ENCODE measurements at places on chromosomes 3 and 15.

- peak; percentile 19 for DNase-seq
These were observed 393.1 kb downstream of the LPP start for GRCh38 chr3:188546835-188547670.

DNA sequence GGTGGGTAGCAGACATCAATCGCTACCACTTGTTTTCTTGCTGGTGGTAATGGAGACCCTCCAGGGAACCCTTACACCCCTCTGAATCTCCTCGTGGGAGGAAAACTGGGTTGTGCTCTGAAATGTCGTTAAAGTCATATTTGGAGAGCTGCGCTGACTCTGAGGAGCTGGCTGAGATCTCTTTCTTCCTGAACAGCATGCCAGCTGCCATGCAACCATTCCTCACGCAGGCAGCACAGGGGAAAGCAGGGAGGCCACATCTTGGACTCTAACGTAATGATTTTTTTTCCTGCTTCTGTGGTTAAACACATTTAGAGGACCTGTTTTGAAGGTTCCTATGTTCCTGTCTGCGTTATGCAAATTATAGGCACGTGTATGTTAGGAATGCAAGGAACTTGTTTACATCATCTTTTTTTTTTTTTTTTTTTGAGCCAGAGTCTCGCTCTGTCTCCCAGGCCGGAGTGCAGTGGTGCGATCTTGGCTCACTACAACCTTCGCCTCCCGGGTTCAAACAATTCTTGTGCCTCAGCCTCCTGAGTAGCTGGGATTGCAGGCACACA, 156.7 kb downstream of the TJP1 start:
- no peak for DNase-seq

GRCh38 chr3:112456147-112456546, 43.1 kb downstream of the BTLA start:
- no peak for DNase-seq

DNA sequence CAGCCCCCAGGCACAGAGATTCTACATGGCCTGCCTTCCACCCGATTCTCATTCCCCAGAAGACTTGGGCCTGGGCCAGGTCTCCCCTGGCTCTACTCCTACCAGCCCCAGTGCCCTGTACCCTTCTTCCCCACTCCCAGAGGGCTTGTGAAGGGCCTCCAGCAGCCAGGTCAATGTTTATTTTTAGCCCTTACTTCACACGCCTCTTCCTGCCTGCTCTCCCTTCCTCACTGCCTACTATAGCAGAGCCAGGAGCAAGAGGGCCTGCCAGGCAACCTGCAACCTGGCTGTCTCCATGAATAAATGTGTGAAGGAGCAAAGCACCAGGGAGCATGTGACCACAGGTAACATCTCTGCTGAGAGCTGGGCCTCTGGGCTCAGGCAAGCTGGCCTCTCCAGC, 26.4 kb upstream of the APEH start:
- no peak for DNase-seq

DNA sequence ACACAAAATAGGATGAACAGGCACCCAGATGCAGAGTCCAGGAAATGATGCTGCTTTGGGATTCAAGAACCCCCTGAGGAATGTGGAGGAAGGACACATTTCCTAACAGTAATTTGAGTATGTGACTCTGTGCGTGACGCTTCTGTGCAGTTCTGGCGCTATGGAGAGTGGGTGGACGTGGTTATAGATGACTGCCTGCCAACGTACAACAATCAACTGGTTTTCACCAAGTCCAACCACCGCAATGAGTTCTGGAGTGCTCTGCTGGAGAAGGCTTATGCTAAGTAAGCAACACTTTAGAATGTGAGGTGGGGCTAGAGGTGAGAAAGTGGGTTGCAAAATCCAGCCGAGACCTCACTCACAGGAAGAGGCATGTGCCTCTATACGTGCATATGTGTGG, 28.3 kb downstream of the CAPN3 start:
- no peak for DNase-seq

DNA sequence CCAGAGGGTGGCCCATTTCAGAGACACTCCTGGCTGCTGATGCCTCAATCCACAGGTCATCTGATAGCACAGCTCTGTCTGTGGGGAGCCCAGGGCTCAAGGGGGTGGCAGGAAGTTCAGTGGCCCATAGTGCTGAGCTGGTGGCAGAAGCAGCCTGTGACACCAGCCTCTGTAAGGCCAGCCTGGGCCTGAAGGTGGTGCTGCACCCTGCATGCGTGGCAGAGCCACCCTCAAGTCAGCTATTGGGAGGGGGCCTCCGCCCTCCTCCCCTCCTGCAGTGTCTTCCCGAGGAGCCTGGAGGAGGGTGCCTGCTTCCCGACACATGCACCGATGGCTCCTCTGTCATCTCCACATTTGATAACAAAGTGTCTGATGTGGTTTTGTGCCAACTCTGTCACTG, 3.0 kb downstream of the PLA1A start:
- DNase-seq, result peak; percentile 29

DNA sequence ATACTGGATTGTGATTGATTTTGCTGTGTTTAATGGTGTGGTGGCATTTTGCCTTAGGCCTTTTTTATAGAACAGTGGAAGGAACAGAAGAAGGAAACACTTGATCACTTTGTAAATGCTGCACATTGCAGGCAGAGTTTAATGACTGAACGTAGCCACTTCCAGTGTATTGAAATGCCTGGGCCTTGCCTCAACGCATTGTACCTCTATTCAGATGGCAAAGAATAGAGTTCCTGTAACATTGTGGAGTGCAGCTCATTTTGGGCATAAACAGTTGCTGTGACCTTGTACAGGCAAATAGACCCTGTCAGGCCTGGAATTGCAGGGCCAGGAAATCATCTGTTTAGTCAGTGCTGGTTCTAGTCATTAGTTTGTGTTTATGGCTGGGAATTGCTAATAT, 225.0 kb downstream of the EPHA3 start:
- DNase-seq, result no peak

GRCh38 chr3:116445990-116446389, 703 bp upstream of the LSAMP start:
- DNase-seq, result no peak

DNA sequence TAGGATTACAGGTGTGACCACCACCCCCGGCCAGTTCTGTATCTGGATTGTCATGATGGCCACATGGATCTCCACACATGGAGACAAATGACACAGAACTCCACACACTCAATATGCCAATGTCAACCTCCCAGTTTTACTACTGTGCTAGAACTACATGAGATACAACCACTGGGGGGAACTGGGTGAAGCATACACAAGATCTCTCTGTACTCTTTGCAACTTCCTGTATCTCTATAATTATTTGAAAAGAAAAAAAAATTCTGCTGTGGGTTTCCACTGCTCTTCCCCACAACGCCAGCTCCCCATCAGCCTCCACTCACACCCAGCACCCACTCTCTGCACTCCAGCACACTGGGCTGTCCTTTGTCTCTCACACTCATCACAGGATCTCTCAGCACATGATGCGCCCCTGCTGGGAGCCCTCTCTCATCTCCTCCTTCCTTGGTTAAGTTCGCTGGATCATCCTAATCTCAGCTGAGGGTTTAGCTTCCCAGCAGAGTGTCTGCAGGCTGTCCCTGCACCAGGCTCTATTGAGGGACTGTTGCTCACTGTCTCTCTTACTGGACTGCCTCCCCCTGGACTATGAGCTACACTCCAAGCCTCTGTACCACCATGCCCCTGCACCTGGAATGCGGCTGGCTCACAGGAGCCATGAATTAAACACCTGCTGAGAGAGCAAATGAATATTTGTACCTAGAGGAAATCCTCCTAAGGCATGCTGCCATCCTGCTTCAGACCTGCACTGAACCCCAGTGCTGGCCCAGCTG, 10.7 kb upstream of the RAB43 start:
- DNase-seq, result no peak

DNA sequence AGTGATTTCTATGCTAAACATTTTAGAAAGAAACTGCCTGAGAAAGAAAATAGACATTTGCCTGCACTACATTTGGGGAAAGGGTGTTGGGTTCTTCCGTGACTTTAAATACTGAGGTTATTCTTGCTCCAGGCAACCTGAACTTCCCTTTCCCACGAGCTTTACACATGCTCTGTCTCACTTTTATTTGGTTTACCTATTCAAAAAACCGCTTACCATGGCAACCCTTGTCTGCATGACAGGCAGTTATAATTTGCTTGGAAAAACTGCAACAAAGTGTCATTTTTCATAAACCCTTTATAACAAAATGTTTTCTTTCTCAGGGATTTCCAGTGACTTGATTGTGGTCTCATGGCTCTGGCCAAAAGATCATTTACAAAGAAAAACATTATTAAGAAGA, 416.3 kb upstream of the MEIS2 start:
- no peak for DNase-seq

DNA sequence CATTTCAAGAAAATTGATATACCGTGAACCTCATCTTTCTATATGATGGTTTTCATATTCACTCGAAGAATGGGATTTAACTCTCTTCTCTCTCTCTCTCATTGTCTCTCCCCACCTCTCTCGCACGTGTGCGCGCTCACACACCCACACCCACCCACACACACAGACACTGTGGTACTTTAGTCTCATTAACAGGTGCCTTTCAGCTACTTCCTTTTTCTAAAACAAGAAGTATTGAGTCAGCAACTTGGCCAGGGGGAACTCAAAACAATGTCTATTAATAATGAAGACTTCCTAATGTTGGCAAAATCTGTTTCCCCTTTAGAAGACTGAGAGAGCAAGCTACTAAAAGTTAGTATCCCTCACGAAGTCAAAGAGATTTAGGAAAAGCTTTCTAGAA, 150.7 kb downstream of the TMCO5A start:
- DNase-seq, result no peak

- no peak for DNase-seq
These were observed 116.4 kb upstream of the TJP1 start for GRCh38 chr15:29938361-29939335.

GRCh38 chr3:66419036-66419435, 81.8 kb downstream of the LRIG1 start:
- DNase-seq, result no peak

DNA sequence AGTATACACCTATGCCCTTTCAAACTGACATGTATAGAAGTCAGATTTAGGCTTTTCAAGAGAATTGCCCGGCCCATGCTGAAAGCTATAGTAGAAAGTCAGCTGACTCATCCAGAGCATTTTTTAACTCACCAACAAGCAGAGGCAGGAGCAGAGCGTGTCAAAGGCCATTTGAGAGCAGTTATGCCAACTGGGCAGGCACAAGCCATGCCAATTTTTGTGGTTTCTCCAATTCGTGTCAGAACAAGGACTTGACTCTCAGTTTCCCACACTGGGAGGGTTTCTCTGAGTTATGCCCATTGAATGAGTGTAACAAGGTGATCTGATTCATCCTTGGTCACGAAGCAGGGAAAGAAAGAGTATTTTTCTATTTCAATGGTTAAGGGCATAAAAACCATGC, 403.3 kb upstream of the THBS1 start:
- no peak for DNase-seq

GRCh38 chr15:57309856-57310760, 66.2 kb upstream of the CGNL1 start:
- DNase-seq, result no peak

DNA sequence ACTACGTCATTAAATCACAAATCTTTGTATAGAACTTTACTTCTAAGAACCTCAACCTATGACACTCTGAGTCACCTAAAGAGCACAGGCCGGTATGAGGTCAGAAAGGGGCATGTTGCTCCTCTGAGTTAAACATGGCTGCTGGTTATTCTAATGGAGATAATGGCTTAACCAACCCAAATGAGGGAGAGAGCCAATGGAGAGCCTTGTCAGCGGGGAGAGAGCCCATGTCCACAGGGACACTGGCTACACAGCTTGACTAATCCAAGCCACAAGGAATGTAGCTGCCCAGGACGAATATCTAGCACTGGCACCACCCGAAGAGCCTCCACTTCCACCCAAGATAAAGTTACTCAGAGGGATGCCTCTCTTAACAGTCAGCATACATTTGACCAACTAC, 77.0 kb upstream of the STAC start:
- no peak for DNase-seq

DNA sequence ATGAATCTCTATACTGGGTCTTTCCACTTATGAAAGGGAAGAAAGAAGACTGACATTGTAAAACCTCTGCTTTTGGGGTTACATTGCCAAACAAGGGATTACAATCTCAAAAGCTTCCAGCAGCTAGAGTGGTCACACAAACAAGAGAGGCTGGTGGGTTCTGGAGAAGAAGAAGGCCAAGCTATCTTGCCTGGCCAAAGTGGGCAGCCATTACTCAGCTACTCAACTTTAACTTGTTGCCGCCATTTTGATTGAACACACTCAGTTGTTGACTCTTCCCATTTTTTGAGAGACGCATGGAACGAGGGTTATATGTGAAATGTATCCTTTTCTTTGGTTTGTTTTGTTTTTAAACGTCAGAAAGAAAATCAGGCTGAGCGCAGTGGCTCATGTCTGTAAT, 50.9 kb downstream of the BHLHE40 start:
- DNase-seq, result no peak

DNA sequence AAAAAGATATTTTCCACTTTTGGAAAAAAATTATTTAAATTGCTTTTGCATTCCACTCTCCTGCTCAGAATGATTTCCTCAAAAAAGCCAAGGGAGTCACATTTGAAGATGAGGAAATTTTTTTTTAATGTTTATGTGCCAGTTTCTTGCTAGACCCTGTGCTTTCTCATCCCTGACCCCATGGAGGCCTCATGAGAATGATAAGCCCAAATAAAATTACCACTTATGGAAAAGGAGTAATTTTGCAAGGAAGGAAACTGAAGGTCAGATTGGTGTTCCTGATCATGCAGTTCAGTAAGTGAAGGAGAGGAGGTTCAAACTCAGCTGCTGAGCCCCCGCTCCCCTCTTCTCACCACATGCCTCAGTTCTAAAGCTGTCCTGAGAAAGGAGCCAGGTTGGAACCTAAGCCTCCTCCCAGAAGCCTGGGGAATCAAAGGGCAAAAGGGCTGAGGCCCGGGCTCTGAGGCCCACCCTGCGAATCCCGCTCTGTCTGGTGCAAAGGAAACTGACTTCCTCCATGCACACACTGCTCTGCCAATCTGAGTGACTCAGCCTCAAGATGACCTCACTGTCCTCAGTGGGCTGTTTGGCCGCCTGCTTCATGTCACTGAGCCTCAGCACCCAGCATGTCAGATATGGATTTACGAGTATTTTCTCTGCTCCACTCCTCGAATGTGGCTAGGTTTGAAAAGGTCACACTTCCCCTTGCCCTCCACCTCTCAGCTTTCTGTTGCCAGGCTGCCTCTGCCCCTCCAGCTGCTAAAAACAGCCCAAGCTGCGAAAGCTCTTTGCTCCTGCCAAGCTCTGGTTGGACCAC, 56.9 kb upstream of the FLNB start:
- DNase-seq, result peak; percentile 72

DNA sequence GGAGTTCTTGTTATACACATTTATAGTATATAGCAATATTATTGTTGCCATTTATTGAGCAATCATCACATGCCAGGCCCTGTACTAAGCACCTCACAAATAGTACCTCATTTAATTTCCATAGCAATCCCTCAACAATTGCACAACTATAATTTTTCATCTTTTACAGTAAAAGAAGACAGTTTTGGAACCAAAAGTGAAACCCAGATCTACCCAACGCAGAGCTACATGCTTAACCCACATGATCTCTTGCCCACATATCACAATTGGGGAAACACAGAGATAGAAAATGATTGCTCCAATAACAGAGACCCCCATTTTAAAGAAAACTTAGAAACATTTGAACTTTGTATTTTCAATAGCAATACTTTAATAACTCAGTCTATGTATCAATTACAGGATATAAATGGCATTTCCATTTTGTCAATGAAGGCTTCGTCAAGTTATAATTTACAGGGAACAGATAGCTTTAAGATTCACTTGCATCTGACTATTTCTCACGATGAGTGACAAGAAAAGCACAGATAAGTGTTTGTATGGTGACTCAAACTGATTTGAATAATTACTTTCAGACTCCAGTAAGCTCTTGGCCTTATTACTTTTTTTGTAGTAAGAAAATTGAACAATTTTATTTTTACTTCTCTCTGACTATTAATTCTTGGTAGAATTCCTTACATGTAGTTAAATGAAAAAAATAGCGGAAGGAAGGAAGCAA, 38.7 kb upstream of the CCDC50 start:
- no peak for DNase-seq

Data from SW480 (cell line).